ENCODE measurements at places on chromosomes 6 and 20.

DNA sequence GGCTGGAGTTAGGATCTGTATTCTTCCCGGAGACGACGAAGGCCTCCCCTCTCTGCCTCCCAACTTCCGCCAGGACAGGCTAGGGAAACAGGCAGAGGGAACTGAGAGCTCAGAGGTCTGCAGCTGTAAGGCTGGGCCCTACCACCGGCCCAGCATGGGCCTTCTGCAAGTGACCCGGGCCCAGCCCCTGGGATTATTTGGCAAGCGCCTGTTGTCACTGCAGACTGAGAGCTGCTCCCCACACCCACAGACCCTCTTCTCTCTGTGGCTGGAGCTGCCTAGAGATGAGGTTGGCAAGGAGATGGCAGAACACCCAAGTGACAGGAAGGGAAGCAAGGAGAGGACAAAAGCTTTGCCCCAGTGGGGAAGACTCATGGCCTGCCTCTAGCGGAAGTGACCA lies 212.6 kb downstream of the ZDHHC14 start:
- DNase-seq: no peak

DNA sequence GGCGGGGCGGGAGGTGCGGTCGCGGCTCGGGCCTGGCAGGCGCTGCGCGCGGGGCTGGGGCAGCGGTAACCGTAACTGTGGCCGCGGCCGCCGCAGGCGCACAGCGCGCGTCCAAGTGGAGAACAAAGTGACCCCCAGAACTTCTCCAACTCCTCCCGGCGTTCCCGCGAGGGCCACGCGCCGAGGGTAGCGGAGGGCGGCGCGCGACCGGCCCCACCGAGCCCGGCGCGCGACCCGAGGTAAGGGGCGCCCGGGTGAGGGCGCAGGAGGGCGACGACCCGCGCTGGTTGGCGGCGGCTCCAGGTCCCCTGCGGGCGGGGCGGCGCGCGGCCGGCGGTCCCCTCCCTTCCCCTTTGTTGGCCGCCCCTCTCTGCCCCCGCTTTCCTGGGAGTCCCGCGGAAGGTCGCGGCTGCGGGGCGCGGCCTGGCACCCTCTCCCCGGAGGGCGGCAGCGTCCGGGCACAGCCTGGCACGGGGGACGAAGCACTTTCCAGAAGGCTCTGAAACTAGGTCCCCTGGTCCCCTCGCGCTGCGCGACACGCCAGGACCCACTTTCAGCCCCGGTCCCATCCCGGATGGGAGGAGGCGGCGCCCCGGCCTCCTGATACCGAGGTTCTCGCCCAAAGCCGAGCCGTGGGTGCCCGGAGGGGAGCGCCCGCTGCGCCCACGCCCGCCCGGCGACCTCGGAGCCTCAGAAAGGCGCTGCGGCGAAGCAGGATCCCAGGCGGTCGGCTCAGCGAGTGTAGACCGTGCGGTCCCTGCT lies at the start of gene TIAM2:
TSS of gene TIAM2 (plus strand) at position 62 of the 762 bp plus-strand sequence. CDS start 133,909 bp downstream, outside the sequence.
- DNase-seq: peak; percentile 2

DNA sequence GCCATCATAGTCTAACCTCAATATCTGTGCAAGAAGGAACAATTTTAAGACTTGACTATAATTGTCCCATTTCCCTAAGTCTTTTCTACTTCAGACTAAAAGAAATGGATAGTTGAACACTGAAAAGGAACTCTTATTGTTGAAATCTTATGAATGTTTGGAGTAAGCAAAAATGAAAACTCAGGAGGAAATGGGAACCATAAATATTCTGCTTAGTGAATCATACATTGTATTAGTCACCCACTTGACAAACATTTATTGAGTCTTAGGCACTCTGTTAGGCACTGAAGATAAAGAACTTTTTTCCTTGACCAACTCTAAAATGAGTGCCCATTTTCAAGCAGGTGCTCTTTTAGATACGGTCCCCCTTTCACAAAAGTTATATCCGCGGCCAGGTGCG lies 8.7 kb downstream of the CCDC170 start:
- DNase-seq: no peak

- no peak for DNase-seq
Measured at GRCh38 chr6:152462716-152463115, 174.4 kb downstream of the SYNE1 start.

GRCh38 chr6:32837651-32838113 lies 857 bp downstream of the TAP2 start:
- DNase-seq: no peak

DNA sequence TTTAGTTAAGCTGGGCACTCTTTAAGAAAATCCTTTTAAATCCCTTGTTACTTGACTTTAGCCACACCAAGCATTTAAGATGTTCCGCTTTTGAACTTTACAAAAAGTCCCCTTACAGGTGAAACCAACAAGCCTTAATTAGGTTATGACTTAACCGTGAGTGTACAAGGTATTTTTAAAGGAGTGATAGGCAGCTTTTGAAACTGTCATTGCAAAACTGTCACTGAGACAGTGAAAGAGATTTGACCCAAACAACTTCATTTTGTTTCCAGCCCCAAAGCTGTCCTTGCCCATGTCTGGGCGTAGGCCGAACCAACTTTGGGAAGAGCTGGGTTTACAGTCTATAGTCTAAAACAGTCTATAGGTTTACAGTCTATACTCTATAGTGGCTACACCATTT lies 305.4 kb downstream of the FARS2 start:
- no peak for DNase-seq

GRCh38 chr6:33925210-33925609 lies 121.4 kb upstream of the MLN start:
- no peak for DNase-seq

DNA sequence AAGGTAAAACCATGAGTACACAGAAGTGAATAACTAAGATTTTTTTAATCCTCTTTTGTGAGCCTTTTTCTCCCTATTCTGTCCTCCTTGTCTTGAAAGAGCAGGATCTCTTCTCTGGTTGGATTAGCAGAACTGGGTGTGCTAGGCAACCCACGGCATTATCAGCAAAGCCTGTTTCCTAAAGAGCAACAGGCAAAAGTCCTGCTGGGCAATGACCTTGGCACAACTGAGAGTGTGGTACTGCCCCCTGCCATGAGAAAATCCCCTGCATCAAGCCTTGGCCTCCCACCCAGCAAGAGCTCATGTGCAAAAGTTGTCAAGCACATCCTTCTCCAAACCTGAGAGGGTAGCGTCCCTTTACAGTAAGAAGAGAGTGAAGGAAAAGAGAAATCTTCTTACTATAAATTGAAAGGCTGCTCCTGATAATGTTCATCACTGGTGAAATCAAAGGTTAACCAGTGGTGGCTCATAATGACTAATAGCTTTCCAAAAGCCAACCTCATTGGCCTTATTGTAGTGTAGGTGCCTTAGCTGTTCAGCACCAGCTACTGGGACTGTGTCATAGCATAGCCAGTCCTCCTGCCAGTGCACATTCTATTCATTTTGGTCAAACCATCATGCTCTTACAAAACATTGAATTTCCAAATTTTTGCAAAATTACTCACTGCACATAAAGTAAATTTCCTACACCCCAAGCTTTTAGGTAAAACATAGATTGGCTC lies 17.1 kb downstream of the KIF6 start:
- no peak for DNase-seq

GRCh38 chr6:68235326-68235784 lies 399.7 kb upstream of the ADGRB3 start:
- DNase-seq: no peak

DNA sequence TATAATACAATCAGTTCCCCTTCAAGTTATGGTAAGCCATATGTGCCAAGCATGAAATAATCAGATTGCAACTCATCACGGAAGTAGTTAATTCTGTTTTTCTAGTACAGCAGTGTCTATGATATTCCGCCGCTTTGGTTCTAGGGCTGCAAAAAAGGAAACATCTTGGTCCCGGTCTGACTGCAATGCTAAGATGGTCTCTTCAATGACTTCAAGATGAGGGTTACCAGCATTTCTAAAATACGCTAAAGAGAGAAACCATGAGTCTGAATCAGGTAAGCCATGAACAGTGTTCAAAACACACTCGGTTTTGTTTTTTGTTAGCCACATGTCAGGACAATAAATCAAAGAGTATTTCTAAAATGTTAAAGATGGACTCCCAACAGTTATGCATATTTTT lies 3.2 kb upstream of the ANKRD60 start:
- no peak for DNase-seq

- DNase-seq: no peak
Measured at GRCh38 chr20:56060486-56060885, 55.2 kb upstream of the CBLN4 start.

GRCh38 chr6:7214468-7214867 lies 98.5 kb downstream of the SSR1 start:
- DNase-seq: no peak

GRCh38 chr6:113104541-113104940 lies 752.6 kb upstream of the MARCKS start:
- DNase-seq: no peak

DNA sequence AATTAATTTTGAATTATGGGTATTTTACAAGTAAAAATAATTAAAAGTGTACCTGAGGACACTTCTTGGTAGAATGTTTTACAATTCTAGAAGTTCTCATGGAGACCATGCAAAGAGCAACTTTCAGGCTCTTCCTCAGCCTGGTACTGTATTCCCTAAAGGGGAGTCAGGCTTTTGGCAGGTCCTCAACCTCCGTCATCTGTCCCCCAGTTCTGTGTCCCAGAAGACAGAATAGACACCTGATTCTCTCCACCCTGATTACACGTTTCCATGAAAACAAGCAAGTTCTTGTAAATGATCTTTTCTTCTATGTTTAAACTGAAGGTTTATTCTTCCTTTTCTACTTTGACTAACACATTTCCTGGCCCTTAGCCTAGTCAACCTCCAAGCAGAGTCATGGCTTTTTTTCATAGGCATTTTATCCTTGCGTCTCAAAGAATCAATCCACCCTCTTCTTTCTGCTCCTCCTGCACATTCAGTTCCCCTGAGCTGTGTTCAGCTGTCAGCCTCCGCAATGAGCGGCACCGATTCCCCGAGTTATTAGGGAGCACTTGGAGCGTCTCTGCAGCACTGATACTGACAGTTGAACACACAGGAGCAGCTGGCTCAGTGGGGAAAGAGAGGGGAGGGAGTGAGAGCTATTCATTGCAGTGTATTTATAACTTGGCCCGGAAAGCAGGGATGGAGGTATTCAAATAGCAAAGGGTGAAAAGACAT lies 1082.4 kb upstream of the MAP3K7 start:
- no peak for DNase-seq

DNA sequence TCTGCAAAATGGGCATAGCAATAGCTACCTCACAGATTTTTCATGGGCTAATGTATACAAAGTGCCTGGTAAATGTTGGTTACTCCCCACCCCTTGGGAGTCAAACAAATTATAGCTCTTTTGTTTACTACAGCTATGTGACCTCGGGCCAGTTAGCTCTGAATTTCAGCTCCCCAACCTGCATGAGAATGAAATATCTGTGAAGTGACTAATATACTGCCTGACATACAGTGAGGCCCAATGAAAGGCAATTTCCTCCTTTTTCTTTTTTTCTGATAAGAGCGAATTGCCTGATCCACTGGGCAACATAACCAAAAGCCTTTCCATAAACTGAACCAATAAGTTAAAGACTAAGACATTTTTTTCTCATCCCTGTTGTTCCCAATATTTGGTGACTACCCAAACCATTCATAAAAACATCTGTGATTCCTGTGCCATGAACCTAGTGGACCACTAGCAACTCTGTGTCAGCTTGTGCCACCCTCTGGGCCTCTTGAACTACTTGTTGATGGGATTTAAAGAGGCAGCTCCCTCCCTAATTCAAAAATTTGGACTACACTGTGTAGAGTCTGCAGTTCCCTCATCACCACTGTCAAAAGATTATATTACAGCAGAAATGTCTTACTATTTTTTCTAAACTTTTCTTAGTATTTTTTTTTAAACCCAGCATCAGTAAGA lies 91.9 kb upstream of the TMEM30A start:
- no peak for DNase-seq

- no peak for DNase-seq
Measured at GRCh38 chr20:1944345-1945091, 49.3 kb downstream of the SIRPA start.

GRCh38 chr20:37326666-37327065 lies 19.3 kb upstream of the SRC start:
- no peak for DNase-seq

DNA sequence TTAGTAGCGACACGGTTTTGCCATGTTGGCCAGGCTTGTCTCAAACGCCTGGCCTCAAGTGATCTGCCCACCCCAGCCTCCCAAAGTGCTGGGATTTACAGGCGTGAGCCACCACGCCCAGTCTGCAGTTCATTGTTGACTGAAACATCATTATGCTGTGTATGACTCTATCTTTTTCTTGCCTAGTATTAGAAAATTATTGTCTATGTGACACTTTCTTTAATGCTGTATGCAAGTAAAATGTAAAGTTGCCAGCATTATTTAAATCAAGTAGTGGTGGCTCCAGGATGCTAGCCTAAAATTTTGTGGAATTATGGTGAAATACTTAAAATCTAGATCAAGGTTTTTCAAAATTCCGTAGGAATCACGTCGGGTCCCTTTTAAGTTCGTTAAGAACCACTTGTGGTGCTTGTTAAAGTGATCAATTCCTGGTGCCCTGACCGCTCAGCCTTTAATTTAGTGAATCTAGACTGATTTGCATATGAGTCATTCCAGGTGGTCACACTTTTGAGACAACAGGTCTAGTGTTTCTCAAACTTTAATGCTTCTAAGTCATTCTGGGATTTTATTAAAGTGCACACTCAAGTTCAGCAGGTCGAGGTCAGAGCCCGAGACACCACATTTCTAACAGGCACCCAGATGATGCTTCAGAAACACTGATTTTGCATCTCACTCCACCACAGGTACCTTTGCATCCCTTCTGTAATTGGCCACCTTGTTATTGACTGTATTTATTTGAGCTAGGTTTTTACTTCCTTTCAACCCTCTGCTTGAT lies 132.6 kb upstream of the MTHFD1L start:
- DNase-seq: no peak

- no peak for DNase-seq
Measured at GRCh38 chr6:12075067-12075563, 63.0 kb downstream of the HIVEP1 start.

GRCh38 chr6:36716476-36717093 lies 19.0 kb downstream of the RAB44 start:
- no peak for DNase-seq

DNA sequence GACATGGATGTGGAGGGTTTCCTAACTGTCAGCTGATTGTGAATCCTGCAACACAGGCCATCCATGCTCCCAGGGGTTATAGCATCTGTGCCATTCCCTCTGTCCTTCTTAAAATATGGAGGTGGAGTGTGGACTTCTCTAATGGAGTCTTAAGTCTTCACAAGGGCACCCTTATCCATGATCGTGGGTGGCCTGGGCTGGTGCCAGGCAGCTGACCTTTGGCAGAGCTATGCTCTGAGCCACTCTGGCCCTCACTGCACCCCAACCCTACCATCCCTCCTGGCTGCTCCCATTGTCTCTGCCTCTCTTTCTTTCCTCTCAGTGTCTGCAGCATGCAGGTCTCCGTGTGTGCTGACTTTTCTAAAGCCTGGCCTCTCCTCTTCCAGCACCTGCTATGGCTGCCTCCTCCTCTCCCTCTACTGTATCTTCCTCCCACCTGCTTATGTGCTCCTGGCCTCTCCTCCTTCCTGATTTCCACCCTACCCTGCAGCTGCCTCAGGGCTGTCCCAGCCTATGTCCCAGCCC lies 11.2 kb upstream of the PCMTD2 start:
- no peak for DNase-seq
